ENCODE measurements at places on chromosomes 11 and 22.

DNA sequence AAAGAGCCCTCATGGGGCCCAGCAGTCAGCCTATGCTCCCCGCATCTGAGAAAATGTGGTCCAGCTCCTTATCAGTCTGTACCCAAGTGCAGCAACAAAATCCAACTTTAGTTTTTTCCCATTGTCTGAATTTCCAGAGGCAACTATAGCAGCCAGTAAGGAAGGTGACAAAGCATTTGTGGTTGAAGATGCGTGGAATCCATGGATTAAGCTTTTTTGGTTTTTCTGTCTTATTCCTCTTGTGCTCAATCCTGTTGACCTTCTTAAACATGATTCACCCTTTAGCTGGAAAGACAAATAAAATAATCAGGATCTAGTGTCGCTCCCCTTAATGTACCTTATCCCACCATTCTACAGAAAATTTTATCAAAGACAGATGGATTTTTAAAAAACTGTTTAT is 14.3 kb downstream of the GDPD4 start:
- DNase-seq, result no peak

DNA sequence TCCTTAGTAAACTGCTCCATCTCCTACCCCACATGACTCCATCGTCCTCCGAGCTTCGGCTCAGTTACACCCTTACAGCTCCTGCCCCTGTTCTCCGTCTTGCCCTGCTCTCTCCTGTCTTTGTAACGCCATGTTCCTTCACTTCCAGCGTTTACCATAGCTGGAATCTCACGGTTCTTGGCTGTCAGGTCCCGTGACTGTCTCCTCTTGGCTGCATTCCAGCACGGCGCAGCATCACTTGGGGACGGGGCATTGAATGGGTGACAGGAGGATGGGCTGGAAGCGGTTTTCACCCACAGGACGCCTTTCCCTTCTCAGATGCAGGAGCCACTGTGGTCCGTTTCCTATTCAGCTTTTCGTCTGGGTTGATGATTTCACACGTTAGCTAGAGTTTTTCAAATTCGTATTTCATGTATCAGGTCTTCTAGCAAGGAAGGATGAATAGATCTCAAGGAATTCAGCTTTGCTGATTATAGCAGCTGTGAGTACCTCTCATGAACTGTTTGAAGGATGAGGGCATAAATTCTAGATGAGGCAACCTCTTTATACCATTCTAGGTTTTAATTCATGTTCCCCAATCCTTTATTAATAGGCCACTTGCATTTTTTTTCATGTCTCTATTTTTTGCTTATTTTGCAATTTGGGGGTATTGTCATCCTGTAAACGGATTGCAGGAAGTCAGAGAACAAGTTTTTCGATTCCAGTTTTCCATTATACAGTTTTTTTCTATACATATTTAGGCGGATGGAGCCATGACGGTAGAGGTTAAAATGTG is 29.1 kb downstream of the ZBED4 start:
- DNase-seq, result no peak

- peak; percentile 40 for DNase-seq
These were observed 7.1 kb downstream of the USP18 start for GRCh38 chr22:18156878-18157713.

- no peak for DNase-seq
These were observed 132.9 kb upstream of the BLID start for GRCh38 chr11:122248939-122249338.

DNA sequence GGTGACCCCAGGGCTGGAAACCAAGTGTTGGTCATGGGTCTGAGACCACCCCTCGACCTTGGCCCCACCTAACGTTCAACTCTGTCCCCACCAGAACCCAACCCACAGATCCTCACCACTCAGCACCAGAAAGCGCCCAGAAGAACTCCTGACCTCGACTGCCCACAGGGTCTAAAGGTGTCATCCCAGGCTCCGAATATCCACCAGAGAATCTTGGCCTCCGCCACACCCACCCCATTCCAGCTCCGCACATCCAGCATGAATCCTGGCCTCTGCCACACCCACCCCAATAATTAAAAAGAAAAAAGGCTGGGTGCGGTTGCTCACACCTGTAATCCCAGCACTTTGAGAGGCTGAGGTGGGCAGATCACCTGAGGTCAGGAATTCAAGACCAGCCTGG is 1.3 kb downstream of the CERK start:
- DNase-seq, result no peak

DNA sequence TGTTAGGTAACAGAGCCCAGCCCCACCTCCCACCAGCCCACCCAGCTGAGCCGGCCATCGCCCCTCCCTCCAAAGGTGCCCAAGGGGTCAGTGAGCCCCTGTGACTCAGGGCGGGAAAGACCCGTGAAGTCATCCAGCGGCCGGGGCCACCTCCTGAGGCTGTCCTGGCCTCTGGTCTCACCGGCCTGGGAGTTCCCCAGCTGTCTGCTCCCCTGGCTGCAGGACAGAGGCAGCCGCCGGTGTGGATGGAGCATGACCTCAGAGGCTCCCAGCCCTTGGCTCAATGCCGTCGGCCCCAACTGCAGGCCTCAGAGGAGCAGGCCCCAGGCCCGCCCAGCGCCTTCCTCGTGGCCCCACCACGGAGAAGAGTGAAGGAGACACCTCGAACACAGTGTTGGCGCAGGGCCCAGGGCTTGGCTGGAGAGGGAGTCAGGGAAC is 28.7 kb downstream of the RPL3 start:
- no peak for DNase-seq

DNA sequence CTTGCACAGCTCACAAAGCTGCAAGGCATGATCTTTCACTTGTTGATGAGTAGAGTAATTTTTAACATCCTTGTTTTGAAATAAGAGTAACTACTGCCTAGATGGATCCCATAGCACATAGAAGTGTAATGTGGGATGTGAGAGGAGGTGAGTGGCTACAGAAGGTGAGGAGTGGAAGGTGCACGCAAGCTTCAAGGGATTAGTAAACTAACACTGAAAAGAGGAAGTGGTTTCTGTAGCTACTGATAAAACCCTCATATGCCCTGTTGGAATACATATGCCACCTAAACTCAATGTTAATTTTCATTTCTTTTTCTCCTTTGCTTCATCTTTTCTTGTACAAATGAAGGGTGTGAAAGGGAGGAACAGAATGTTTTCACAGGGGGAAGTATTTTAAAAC is 22.0 kb upstream of the CTSC start:
- no peak for DNase-seq

DNA sequence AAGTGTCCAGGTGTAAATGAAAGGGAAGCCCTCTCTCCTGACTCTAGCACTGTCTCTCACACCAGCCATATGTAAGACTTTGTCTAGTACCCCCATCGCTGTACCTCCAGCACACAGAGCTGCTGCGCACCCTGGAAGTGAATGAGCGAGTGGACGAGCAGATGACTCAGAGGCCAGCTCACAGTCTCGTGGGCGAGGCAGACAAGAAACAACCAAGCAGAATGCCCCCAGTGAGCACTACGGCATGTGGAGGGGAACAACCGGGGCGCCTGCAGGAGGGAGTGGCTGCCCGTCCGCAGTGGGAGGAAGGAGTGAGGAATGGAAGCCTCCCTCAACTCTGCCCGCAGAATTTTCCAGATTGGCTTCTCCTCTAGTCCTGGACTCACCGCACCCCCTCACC is 46.4 kb downstream of the MCM5 start:
- DNase-seq, result no peak

GRCh38 chr11:67120881-67121710 is 2.0 kb downstream of the KDM2A start:
- DNase-seq, result no peak

GRCh38 chr11:8605971-8606563 is 12.0 kb upstream of the STK33 start:
- no peak for DNase-seq

GRCh38 chr11:126080161-126080941 is 17.7 kb upstream of the CDON start:
- DNase-seq, result no peak

DNA sequence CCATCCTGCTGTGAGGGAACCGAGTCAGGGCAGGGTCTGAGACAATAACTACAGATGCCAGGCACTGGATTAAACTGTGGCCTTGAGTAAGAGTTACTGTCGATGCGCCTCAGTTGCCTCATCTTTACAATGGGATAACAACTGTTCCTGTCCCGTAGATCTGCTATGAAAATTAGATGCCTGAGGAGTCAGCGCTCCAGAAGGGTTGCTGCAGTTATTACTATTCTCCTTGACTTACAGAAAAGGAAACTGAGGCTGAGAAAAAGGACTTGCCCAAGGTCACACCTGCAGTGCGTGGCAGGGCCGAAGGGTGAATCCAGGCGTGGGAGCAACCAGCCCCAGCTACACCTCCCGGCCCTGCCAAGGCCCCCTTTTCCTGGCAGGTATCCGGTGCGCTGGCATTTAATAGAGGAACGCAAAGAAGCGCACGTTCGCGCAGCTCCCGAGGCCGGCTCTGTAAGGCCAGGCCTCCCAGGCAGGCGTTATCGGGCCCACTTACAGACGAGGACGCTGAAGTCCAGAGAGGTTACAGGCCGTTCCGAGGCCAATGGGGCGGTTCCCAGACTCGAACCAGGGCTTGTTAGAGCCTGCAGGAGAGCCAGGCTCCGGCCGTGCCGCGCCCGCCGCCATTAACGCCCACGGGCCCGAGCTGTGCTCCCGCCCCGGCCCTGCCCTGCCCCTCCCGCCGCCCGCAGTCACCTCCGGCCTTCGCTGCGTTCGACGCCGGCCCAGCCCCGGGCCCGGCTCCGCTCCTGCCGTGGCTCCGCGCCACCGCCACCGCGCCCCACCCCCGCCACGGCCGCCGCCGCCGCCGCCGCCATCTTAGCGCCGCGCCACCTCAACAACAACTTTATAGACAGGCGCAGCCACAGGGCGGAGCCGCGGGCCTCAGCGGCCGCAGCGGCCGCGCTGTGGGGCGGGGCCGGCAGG is at the start of gene C11orf68:
Gene C11orf68 (minus strand): TSS at position 852 of the 930 bp plus-strand sequence. CDS start 31 bp downstream, at position 821.
- DNase-seq, result no peak

DNA sequence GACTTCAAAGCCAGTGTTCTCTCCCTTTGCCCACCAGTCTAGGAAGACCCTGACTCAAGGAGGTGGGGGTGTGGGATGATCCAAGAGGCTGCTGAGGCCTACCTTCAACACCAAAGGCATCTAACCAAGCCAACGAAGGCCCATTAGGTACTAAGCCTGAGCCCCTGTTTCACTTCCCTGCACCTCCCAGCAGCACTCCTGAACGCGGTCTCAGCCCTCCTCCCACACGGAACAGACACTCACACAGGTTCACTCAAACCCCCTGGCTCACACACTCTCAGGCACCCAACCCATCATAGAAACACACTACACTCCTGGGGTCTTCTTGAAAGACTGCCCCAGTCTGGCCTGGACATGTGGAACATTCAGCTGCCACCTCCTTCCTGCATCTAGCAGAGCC is 40.7 kb downstream of the SLC22A12 start:
- DNase-seq, result no peak

DNA sequence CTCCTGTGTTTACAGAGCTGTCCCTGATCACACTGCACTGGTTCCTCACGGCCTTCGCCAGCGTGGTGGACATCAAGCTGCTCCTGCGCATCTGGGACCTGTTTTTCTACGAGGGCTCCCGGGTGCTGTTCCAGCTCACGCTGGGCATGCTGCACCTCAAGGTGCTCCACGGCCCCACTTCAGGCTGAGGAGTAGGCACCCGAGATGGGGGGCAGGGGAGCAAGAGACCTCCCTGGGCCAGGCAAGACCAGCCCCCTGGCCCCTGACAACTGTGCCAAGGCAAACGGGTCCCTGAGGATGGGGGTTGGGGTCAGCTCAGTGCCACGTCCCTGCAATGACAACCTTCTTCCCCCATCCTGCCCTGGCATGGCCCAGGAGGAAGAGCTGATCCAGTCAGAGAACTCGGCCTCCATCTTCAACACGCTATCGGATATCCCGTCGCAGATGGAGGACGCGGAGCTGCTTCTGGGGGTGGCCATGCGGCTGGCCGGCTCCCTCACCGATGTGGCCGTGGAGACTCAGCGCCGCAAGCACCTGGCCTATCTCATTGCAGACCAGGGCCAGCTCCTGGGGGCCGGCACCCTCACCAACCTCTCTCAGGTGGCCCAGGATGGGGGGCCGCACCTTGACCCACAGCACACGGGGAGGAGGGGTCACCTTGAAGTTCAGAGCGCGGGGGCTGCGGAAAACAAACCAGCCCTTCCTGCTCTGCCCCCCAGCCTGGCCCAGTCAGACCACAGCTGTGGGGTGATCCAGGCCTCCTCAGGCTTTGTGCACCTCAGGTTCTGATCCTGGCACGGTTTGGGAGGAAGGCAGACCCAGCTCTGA is 35.9 kb downstream of the SGSM3 start:
- DNase-seq, result no peak

- DNase-seq, result peak; percentile 23
These were observed 5.7 kb upstream of the C1QTNF6 start for GRCh38 chr22:37193629-37194191.

DNA sequence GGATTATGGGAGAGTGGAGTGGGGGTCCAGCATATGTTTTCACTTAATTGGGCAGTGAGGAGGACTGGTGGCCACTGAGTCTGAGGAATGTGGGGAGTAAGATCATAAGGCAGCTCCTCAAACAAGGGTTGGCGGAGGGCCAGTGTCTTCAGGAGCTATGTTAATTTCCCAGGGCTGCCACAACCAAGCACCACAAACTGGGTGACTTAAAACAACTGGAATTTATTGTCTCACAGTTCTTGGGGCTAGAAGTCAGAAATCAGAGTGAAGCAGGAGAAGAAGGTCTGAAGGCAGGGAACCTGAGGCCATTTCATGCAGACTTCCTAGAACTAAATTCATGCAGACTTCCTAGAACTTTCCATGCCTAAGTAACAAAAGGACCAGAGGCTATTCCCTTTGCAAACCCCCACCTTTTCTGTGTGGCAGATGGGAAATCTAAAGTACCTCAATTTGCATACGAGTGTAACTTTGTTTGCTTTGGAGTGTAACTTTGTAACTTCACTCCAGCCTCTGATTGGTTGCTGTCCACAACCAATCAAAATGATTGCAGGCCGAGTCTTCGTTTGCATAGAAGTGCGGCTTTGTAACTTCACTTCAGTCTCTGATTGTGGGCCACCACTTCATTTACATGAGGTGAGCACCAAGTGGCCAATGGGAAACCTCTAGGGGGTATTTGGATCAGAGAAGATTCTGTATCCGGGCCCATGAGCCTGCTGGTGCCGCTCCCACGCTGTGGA is 50.5 kb upstream of the ZBED5 start:
- no peak for DNase-seq

- no peak for DNase-seq
These were observed 11.1 kb downstream of the IGF2 start for GRCh38 chr11:2128130-2128510.

DNA sequence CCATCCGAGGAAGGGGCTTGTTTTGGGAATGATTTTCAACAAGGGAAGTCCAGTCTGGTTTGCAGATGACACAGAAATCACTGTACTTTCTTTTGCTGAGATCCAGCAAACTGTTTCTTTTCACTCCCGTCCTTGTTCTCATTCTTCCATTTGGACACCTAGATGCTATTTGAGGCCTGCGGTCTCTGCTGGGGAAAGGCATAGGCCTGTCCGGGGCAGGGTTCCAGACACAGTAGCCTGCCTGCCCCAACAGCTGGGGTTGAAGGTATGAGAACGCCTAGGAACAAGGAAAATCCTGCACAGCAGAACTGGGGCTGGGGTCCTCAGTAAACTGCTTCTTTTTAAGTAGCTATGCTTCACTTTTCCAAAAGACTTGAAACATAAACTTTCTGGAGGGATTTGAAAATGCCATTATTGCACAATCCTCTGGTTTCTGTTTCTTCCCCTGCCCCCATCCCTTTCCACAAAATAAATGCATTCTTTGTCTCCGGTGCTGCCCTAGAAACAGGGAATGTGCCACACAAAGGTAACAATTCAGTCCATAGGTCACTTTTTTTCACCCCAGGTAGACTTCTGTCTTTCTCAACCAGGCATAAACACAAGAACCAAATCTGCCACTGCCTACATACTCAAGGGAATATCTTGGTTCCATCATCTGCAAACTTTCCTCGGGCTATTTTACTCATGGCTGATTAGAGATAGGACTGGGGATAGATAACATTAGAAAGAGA is 174.8 kb upstream of the MTMR2 start:
- no peak for DNase-seq

All from stimulated activated CD4-positive, alpha-beta T cell treated with anti-CD3 and anti-CD28 coated beads, Interleukin-4, amount 100 ng/mL, for 4 hours (primary cell).